Right forelimb (tissue), 1 donor: ENCODE measurements at places on chromosomes 12 and 14.

DNA sequence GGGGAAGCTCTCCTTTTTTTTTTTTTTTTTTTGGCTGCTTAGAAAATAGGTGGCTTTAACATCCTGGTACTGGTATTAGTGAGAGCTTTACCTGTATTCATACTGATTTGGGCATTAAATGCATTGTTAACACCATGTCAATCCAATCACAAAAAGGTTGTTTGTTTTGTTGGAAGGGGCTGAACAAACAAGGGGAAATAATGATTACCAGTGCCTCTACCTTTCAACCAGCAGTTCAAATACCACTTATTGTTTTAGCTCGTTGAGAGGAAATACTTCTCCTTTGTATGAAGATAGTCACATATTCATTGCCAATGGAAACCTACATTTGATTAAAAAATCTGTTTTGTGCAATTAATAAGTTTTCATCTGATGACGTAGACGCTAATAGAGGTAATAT is 72.9 kb downstream of the MIPOL1 start:
- DNase-seq, result no peak

- DNase-seq, result no peak
These were observed 330.6 kb upstream of the FBXO33 start for GRCh38 chr14:39762576-39763401.

GRCh38 chr12:115378291-115378690 is 694.3 kb upstream of the TBX3 start:
- DNase-seq, result no peak

GRCh38 chr14:66041582-66041981 is 444.6 kb upstream of the CCDC196 start:
- no peak for DNase-seq

DNA sequence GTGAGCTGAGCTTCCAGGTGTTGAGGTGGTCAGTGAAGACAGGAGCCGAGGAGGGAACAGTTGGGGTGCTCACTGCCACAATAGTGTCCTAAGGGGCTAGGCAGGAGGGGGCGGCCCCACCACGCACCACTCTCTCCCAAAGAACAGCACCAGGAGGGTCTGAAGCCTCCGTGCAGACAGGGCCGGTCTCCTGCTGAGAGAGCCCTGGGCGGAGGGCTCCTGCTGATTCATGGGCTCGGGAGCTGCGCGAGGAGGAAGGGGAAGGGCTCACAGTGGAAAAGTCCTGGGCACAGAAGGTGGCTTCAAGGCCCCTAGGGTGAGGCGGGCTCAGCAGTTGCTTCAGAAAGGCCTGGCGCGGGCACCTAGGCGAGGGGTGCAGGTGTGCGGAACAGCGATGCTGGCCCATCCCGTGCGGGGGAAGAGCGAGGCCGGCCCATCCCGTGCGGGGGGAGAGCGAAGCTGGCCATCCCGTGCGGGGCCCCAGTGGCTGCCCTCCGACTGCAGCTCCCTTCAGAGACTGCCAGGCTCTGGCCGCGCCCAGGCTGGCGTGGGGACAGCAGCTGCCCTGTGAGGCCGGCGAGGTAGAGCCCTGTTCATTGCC is 176.7 kb downstream of the ADGRD1 start:
- peak; percentile 41 for DNase-seq
